ENCODE measurements at places on chromosomes 2 and 18. TPM values are rescaled to one million over a fixed set of nuclear protein-coding genes. Genes with fewer than 3 reads are reported as not detected.

The SLC23A3 gene
- 23.5 TPM for polyA plus RNA-seq

GRCh38 chr2:218810256-218810655 is 21.3 kb downstream of the PRKAG3 start:
- DNase-seq, result no peak

GRCh38 chr2:70926042-70926441 is 9.7 kb upstream of the ATP6V1B1 start:
- DNase-seq, result no peak

DNA sequence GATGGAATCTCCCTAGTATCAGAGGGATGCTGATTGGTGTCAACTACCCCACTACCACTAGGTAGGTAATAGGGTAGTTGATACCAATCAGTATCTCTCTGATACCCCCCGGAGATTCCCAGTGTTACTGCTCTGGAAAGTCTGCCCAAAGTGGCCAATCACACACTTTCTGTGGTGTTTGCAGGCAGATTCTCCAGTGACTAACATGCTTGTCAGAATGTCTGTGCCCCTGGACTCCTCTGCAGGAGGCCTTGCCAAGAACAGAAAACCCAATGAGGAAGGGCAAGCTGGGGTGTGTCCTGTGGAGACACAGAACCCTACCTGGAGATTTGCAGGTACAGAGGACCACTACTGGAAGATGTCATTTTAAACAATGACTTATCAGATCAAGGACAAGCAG is 135.1 kb downstream of the RIT2 start:
- no peak for DNase-seq

GRCh38 chr2:66433945-66434678 is 813 bp upstream of the MEIS1 start:
- DNase-seq, result no peak

- DNase-seq, result no peak
These were observed 266.2 kb downstream of the TGIF1 start for GRCh38 chr18:3716116-3716660.

- peak; percentile 79 for DNase-seq
These were observed 279.7 kb upstream of the FIGN start for GRCh38 chr2:164015328-164016123.

GRCh38 chr2:150681120-150681804 is 193.8 kb upstream of the RND3 start:
- DNase-seq, result no peak

The PIK3C3 gene
- polyA plus RNA-seq, result 66.5 TPM

The PCARE gene
- polyA plus RNA-seq, result 0.32 TPM

The PAIP2B gene
- 20.8 TPM for polyA plus RNA-seq

DNA sequence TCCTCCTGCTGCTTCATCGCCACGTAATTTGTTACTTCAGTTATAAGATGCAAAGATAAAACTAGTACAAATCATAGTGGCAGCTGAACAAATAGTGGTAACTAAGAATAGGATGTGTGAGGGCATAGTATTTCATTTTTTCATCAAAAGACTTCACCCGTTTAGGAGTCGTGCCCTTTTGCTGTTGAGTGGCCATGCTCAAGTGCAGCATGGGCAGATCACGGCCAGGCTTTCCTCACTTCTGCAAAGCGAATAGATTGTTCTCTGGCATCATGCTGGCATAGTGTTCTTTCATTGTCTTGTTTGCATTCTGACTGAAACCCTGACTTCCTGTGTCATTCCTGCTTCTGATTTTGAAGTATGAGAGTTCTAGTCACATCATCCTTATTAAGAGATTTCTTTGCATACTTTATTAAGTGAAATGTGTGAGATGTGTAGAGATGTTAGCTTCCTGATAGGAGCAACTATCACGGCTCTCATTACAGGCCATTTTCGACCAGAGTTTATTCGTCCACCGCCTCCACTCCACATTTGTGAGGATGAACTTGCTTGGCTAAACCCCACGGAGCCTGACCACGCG is 11.8 kb downstream of the CNOT11 start:
- DNase-seq, result no peak

The MCEE gene
- polyA plus RNA-seq, result 21.8 TPM

All from renal pelvis (tissue), 12 donors.